ENCODE measurements at places on chromosomes 2 and 18.
A peak's percentile ranks its signal among the peaks of the same experiment; 100 is the strongest.

DNA sequence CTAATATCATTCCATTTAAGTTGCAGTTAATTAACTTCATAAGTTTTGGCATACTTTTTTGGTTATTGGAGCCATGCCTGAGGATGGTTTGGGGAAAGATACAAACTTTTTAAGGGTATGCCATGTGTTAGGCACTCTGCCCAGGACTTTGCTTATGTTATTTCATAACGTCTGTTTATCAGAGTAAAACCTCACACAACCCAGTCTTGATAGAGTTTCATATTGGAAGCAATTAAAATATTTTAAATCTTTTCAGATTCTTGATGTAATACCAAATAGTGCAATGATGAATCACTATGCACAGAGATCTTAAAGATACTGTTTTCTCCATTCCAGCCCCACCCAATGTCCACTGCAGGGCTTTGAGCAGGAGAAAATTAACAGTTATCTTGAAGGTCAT lies 529.1 kb upstream of the HNMT start:
- no peak for DNase-seq

GRCh38 chr2:172336681-172337080 lies 90.7 kb upstream of the ITGA6 start:
- DNase-seq, result no peak

DNA sequence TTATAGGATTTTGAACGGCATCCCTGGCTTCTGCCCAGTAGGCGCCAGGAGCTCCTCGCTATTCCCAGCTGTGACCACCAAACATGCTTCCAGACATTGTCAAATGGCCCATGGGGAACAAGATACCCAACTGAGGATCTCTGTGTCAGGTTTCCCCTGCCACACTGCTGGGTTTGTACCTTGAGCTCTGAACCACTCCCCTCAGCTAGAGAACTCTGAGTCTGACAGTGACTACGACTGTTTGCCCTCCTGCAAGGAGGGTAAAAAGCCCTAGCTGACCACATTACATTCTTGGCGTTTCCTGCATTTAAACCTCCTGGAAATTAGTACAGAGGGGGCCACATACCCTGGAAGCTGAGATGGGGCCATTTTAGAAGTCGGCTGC lies 12.4 kb downstream of the LRRFIP1 start:
- no peak for DNase-seq

- DNase-seq, result no peak
Measured at GRCh38 chr2:5473635-5474034, 218.5 kb upstream of the SOX11 start.

GRCh38 chr2:223465793-223466192 lies 136.4 kb downstream of the SCG2 start:
- peak; percentile 96 for DNase-seq

GRCh38 chr2:234701421-234701820 lies 204.5 kb upstream of the ARL4C start:
- no peak for DNase-seq

- DNase-seq, result no peak
Measured at GRCh38 chr2:144020047-144020446, 499.9 kb downstream of the ZEB2 start.

GRCh38 chr2:232528746-232529460 lies 2.9 kb downstream of the CHRND start:
- peak; percentile 40 for DNase-seq

DNA sequence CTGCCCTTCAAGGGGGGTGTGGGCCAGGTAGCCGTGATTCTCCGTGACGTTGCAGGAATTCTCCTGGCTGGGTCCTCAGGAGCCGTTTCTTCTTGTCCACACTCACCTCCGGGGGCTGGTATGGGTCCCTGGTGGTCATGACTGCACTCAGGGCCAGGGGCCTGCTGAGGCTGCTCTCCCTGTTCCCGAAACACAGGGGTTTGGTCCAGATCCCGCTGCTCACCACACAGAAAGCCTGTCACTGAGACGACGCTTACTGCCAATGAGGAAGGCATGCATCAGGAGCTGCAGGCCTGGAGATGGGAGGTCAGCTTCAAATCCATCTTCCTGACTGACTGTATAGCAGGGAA lies 160.7 kb downstream of the RTP5 start:
- DNase-seq, result no peak

- DNase-seq, result no peak
Measured at GRCh38 chr2:52676056-52676455, 1091.5 kb upstream of the CHAC2 start.

DNA sequence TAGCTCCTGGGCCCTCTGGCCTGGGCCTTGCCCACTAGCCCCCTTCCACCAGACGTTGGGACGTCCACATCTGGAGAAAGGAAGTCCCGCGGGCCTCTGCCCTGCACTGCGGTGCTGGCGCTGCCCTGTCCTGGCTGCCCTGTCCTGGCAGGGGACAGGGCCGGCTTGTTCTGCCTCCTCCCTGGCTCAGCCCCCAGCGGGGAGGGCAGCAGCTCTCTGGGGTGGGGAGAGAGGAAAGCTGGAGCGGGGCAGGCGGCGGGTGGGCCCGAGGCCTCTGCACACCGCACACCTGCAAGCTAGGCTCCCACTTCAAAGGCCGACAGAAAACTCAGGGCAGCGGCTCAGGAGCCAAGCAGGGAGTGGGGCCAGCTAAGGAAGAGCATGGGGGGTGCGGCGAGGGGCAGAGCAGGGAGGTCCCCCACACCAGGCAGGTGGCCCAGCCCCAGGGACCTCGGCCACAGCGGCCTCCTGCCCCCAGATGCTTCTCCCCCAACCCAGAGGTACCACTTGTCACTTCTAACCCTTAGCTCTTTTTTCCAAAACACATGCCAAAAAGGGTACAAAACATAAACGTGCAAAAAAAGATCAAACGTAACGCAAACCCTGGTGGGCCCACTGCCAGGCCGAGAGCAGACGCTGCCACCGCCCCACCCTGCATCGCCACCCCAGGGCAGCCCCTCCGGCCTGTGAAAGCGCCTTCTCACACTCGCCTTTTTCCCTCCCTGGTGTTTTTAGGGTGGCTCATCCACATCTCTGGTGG lies 13.5 kb downstream of the SNED1 start:
- DNase-seq, result no peak

DNA sequence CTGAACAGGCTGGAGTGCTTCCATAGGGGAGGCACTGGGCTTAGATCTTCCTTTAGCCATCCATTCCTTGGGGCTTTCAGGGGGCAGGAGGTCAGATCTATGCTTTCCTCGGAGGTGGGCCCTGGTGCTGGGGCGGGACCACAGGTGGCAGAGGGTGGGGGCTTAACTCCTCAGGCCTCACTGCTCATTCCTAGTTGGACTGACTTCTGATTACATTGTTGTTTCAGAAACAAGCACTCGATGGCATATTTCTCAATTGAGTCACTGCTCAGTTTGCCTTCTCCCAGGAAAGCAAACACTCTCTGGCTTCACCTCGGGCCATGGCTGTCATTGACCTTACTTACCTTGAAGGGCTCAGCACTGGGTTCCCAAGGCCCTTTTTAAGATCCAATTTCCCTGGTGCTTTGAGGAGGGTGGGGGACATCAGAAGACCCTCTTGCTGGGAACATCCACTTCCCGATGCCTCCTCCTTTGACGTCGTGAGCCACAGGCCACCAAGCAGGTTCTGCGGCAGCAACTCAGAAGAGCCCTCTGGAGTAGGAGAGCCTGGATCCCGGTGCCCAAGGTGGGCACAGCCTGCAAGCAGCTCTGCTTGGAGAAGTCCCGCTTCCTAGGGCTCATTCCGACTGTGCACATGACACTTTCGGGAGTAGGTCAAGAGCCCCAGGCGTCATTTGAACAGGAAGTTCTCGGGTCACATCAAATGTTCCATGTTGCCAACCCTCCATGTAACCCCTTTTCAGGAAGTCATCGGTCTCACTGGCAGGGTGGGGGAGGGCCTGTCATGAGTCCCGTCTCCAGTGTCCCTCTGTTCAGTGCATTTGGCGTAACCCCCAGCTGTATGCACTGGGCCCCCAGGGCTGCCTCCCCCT lies 40.6 kb downstream of the SDC1 start:
- peak; percentile 66 for DNase-seq

GRCh38 chr2:186460465-186460864 lies 25.6 kb upstream of the ZC3H15 start:
- peak; percentile 8 for DNase-seq
